Activated CD4-positive, alpha-beta T cell treated with anti-CD3 and anti-CD28 coated beads, Interleukin-2, Interleukin-6, amounts not matched to agents 100 ng/mL and 50 ng/mL, durations not matched to agents 16 hours and 8 hours (primary cell): ENCODE measurements at places on chromosomes 5 and 9.

- no peak for DNase-seq
Measured at GRCh38 chr5:103019804-103020203, 100.1 kb downstream of the GIN1 start.

GRCh38 chr5:142874540-142874939, 104.4 kb downstream of the ARHGAP26 start:
- no peak for DNase-seq

DNA sequence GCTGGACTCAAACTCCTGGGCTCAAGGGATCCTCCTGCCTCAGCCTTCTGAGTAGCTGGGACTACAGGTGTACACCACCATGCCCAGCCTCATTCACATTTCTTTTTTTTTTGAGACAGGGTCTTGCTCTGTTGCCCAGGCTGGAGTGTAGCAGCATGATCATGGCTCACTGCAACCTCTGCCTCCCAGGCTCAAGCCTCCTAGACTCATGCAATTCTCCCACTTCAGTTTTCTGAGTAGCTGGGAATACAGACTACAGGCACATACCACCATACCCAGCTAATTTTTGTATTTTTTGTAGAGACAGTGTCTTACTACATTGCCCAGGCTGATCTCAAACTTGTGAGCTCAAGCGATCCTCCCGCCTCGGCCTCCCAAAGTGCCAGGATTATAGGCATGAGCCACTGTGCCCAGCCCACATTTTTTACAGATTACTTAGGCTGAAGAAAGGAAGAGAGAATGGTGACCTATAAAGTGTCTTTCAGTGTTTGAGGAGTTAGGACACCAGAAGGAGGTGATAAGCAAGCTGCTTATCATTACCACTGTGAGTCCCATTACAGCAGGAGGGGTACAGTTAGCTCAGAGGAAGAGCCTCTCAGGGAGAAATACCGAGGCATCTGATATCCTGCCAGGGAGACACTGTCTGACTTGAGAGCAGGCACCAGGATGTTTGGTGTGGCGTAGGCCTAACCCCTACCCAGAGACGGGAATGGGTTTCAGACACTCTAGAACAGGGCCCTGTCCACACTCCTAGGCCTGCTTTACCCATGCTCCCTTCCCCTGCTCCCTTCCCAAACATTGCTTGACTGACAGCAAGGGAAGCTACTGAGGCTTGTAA, 9.7 kb downstream of the FAXDC2 start:
- DNase-seq, result no peak

- peak; percentile 80 for DNase-seq
Measured at GRCh38 chr9:131658377-131659129, 81.3 kb downstream of the RAPGEF1 start.

- no peak for DNase-seq
Measured at GRCh38 chr9:36317766-36318165, 59.5 kb upstream of the GNE start.

- DNase-seq, result no peak
Measured at GRCh38 chr5:19837536-19838174, 150.3 kb downstream of the CDH18 start.

DNA sequence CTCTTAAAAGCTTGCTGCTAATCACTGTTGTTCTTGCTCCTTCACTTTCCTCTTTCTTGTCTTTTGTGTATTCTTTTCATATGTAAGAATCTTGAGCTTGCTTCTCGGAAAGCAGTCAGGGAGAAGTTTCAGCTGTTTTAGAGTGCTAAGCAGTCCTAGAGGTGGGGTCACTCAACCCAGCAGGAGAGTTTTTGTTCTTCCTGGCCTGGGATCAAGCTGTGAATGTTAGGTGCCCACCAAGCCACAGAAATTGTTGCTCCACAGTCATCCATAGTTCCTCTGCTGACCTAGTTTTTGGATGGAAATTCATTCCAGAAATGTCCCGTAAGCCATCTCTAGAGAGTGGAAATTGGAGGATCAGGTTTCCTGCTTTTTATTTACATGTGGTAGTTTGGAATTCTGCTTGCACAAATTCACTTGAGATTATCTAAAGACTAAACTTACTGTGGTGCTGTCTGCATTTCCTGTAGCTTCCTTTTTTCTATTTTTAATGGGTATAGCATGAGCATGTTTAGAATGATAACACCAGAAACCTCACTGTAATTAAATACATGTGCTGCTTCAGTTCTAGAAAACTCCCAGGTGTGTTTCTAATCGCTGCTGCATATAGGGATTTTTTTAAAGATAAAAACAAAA, 108.7 kb downstream of the MAST4 start:
- DNase-seq, result no peak

- DNase-seq, result no peak
Measured at GRCh38 chr5:52013523-52013922, 630.3 kb downstream of the ISL1 start.

DNA sequence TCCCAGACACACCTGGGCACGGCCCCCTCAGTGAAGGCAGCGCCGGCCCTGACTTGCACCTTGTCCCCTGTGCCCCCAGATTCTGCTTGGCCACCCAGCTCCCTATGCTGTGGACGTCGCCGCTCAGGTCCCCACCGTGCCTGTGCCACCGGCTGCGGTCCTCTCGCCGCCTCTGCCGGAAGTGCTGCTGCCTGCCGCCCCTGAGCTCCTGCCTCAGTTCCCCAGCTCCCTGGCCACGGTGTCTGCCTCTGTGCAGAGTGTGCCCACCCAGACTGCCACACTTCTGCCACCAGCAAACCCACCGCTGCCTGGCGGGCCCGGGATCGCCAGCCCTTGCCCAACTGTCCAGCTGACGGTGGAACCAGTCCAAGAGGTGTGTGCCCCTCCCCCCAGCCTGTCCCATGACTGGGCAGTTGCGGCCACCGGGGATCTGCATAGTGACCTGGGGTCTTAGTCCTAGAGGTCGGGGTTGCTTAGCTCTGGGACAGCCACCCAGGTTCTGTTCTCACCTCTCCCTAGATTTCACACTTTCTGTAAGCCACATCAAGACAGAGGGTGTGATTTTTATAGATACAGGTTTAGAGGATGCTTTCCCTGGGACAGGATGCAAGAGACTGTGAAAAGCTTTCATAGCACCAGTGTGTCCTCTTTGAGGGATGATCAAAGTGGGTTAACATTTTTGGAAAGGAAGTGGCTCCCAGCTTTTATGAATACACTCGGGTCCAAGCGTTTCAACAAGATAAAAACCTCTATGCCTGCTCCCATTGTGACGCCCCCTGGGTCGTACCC, 78.0 kb downstream of the WNK2 start:
- no peak for DNase-seq

DNA sequence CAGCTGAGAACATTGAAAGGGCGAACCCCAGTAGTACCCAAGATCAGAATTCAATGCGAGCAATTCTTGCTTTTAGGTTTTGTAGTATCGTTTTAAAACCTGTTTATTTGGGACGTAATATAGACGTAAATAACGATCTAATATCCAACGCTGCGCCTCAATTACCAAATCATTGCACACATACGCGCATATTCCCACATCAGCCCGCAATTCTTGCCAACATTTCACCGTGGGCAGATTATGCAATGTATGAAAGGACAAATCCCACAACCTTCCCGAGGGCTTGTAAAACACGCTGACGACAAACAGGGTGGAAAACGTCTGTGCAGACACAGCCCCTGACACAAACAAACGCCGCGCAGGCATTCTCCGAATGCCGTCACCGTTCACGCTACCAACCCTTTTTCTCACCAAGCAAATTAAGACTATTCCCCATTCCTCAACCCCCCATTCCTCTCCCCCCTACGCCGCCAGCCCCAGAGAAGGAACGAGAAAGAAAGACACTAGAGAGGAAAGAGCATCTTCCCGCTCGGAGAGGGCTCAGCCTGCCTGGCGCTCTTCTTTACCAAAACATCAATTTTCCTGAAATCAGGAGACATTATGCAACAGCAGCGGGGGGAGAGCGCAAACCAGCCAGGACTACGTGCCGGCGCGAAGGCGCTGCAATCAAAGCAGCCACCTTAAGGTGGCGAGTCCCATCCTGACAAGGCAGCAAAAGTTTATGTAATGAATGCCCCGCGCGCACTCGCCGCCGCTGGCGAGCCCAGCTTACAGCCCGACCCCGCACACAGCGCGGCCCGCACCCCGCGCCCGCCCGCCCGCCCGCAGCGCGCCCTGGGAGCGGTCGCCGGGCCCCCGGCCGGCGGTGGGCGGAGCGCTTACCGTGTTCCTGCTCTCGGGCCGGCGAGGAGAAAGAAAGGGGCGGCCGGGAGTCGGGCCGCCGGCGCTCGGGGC, 597 bp downstream of the NFIL3 start:
- peak; percentile 69 for DNase-seq

DNA sequence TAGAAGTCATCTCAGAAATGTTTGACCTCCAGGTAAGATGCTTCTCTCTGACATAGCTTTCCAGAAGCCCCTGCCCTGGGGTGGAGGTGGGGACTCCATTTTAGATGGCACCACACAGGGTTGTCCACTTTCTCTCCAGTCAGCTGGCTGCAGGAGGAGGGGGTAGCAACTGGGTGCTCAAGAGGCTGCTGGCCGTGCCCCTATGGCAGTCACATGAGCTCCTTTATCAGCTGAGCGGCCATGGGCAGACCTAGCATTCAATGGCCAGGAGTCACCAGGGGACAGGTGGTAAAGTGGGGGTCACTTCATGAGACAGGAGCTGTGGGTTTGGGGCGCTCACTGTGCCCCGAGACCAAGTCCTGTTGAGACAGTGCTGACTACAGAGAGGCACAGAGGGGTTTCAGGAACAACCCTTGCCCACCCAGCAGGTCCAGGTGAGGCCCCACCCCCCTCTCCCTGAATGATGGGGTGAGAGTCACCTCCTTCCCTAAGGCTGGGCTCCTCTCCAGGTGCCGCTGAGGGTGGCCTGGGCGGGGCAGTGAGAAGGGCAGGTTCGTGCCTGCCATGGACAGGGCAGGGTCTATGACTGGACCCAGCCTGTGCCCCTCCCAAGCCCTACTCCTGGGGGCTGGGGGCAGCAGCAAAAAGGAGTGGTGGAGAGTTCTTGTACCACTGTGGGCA, 642 bp downstream of the CSF2 start:
- no peak for DNase-seq

DNA sequence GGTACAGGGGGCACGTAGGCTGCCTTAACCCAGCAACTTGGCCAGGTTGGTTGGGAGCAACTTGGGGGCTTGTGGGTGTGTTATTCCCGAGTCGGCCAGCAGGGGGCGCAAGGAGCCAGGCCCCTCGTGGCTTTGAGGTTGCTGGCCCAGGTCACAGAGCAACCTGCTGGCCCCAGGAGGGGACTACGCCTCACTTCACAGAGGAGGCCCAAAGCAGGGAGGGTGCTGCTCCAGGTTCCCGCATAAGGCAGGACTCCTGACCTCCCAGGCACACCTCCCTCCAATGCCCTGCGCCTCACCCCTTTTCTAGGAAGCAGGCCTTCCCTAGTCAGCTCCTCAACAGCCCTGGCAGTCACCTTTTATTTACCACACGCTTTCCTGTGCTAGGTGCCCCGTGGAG, 18.1 kb downstream of the KYAT1 start:
- peak; percentile 89 for DNase-seq

DNA sequence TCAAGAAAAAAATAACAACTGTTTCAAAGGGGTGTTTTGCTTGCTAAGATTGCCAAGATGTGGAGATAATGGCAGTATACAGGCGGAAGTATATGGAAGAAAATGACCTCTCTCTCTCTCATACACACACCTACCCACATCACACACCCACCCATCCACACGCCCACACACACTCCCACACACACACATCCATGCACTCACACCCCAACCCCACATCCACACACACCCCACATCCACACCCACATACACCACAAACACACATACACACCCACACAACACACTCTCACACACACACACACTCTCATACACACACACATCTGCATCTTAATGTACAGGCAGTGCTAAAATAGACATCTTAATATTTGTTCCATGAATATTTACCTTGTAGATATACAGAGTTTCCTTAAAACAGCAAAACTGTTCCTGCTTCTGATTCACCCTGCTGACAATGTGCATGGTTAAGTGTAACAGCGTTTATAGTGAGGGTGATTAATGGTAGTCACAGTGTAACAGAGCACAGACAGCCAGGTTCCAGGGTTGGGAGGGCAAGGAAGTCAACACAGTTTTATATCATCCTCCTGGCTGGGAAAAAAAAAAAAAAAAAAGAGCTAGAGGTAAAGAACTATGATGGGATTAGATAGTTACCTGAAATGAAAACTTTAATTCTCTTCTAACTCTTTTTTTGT, 8.3 kb downstream of the BHMT2 start:
- DNase-seq, result no peak

DNA sequence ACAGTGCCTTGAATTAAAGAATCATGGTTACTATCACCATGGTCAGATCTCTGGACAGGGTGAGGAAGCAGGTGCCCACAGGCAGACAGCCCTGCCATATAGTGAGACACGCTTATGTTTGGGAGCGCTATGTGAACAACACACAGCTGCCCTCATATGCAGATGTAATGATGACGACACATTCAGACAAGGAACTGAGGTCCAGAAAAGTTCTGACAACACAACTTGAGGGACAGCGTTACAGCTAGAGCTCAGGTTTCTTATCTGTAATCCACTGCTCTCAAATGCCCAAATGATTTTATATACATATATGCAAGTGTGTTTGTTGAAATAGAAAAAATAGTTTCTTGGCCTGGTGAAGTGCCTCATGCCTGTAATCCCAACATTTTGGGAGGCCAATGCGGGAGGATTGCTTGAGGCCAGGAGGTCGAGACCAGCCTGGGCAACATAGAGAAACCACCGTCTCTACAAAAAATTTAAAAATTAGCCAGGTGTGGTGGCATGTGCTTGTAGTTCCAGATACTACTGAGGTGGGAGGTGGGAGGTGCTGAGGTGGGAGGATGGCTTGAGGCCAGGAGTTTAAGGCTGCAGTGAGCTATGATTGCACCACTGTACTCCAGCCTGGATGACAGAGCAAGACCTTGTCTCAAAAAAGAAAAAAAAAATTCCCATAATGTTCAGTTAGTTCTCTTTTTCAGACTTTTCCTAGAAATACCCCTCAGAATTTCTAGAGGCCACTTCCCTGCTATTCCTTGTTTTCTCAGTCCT, 423.2 kb downstream of the RAB3C start:
- no peak for DNase-seq

GRCh38 chr5:106880656-106881055, 790.1 kb downstream of the EFNA5 start:
- no peak for DNase-seq

GRCh38 chr5:138603249-138603920, 28.2 kb upstream of the HSPA9 start:
- DNase-seq, result peak; percentile 34

GRCh38 chr9:16846367-16846766, 24.1 kb downstream of the BNC2 start:
- DNase-seq, result no peak
